Globus pallidus (tissue), 1 donor: ENCODE measurements at places on chromosomes 3 and 15.

DNA sequence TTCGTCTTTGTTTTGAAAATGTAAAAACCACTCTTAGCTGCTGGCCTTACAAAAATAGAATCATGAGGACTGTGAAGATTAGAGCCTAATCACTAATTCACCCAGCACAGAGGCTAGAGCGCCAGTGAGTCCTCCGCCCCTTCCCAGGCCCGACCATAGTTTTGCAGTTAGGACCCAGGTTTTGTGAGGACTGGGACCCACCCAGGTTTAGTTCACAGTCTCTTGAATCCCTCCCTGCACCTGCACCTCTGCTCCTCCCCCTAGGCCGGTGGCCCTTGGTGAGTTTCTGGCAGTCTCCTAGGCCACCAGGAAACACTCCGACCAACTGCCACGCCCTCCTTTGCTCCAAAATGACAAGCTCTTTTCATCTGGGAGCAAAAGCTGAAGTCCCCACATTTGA lies 136.0 kb upstream of the CCDC54 start:
- no peak for DNase-seq

- no peak for DNase-seq
These were observed 6.1 kb downstream of the CYP1A2 start for GRCh38 chr15:74754593-74755215.

DNA sequence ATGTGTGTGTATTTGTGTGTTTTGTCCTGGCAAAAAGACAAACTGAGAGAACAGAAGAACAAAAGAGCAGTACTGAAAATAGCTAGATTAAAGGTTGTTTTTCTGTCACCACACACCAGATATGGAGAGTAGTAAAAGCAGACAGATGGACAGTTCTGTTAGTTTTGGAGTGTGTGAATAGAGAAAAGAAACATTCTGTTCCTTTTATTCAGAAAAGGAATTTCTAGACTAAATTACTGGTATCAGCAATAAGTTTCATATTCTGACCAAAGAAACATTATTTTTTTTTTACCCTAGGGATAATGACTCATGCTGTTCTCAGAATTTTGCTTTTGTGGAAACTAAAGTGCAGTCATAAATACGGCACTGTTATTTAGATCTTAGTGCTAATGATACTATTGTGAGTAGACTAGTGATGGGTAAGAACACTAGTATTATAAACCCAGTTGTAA lies 32.9 kb downstream of the PIK3CA start:
- no peak for DNase-seq

- no peak for DNase-seq
These were observed 42.3 kb upstream of the SLC25A36 start for GRCh38 chr3:140899363-140899762.

DNA sequence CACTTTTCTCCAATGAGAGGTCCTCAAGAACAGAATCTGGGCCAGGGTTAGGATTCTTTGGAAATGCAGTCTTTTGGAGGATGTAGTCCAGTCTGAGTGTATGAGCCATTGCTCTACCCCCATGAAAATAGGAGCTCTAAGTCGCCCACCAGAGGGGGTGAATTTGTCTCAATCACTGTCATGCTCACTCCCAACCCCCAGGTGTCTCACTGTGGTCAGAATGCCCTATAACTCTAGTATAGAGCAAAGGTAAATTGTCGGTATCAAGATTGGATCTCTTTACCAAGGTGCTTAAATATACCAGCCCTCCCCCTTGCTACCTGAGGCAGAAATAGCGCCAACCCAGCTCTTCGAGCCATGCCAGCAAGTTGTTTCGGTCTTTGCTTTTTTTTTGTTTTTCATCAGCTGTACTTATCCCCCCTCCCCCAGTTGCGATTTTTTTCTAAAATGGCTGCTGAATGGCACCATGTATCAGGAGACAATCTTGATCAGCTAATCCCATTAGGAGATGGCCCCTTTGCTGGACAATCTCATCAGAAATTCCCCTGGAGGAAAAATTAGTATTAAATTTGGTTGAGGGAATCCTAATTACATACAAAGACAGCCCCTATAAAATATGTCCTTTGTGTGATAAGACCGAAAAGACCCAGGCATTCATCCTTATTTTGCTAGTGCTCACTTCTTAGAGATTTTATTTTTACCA lies 130.7 kb downstream of the EBLN2 start:
- DNase-seq, result no peak
